ENCODE measurements at places on chromosomes 3 and 15.

GRCh38 chr15:41811432-41812195 is 16.3 kb upstream of the JMJD7 start:
- peak; percentile 66 for DNase-seq

GRCh38 chr15:41999290-42000285 is 21.3 kb downstream of the PLA2G4E start:
- no peak for DNase-seq

DNA sequence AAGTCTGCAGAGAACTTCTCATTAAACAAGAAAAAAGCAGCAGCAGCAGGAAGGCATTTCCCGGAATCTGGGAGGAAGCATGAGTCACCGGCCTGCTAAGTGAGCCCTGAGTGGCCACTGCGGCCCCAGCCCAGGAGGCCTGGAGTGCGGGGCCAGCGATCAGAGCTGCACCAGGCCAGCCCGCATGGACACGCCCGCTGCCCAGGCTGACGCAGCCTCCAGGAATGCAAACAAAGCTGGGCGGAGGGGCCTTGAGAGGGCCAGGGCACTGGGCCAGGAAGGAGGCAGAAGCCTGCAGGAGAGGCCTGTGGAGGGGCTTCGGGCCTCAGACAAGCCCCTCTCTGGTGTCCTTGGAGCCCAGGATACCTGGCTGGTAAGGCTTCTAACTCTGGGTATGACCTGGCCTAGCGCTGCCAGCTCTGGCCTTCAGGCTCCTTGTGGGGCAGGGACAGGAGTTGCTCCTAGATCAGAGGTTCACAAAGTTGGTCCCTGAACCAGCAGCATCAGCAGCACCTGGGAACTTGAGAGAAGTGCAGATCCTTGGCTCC is 101.2 kb downstream of the SMAD6 start:
- no peak for DNase-seq

GRCh38 chr3:157360044-157360443 is 76.6 kb upstream of the PTX3 start:
- DNase-seq, result no peak

DNA sequence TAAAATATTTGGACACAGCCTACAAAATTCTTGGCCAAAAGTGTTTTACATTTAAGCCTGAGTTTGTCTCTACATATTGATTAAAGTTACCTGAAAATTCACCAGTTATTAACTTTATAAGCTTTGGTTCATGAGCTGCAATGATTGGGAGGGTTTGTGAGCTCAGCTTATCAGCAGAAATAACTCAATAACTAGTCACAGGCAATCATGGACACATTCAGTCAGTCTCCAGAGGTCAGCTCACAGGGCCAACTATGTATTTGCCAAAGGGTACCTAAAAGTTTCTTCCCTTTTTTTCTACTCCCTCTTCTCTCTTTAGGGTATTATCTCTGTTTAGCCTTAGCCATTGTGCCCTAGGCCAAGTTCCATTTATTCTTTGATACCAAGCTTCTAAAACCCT is 145.9 kb downstream of the ZPLD1 start:
- DNase-seq, result no peak

- no peak for DNase-seq
Measured at GRCh38 chr3:133159498-133160475, 121.6 kb downstream of the TMEM108 start.

GRCh38 chr15:95086531-95087252 is 855.3 kb downstream of the MCTP2 start:
- DNase-seq, result no peak

- DNase-seq, result no peak
Measured at GRCh38 chr3:123072152-123072551, 5.3 kb downstream of the PDIA5 start.

- DNase-seq, result no peak
Measured at GRCh38 chr3:73210759-73211158, 149.3 kb downstream of the EBLN2 start.

DNA sequence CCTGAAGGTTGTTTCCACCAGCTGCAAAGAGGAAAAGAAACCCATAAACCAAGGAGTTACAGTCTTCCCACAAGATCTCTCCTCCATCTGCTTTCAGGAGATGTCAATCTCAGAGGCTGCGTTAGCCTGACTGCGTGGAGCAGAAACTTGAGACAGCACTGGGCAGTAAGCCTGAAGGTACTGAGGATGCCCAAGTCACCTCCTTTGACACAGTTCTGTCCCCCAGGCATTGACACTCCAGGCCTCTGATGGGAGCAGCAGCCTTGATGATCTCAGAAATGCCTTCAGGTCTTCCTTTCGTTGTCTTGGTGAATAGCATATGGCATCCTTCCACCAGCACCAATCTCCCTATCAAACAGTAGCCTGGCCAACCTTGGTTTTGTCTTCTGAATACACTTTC is 89.3 kb downstream of the OXNAD1 start:
- no peak for DNase-seq

DNA sequence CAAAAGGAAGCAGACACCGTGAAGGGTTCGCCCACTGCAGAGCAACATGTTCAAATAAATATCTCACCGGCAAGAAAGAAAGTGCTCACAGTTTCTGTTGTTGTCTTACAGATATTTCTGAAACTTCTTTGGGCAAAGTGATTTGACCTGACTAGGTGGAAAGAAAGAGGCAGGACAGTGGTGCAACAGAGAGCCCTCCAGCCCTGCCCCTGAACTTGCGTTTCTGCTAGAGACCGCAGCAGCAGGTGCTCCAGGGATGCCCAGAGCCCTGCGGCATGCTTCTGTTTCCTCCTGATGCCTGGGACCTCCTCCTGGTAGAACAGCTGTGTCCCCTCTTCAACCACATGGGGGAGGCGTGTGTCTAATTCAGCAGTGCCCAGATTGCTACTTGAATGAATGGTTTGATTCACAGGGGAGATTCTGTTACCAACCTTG is 123.4 kb downstream of the ATP10A start:
- peak; percentile 16 for DNase-seq

GRCh38 chr15:92839696-92840095 is 60.4 kb upstream of the CHD2 start:
- DNase-seq, result no peak

DNA sequence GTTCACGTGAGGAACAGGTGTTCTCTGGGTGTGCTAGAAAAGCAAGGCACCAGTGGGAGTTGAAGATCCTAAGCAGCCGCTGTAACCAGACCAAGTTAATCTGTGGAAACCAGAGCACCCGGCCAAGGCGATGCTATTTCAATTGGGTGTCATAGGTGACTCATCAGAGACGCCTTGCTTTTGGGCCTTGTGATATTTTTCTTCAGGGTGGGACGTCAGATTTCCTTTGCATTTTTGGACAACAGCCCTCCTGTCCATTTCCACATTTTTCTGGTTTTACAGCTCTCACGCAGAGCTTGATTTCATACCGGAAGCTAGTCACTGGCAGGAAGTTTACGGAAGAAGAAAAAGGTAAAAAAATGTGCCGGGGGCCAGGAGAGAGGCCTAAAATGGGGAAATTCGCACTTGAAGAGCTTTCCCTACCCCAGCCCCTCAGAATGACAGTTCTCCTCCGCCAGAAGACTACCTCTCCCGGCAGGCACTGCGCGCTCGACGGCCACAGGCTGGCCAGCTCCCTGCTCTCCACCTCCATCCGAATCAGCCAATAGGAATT is 471 bp upstream of the KBTBD8 start:
- no peak for DNase-seq

GRCh38 chr15:29698030-29698701 is 124.1 kb downstream of the TJP1 start:
- DNase-seq, result no peak

- DNase-seq, result no peak
Measured at GRCh38 chr3:190314741-190315140, 7.5 kb downstream of the CLDN1 start.

- no peak for DNase-seq
Measured at GRCh38 chr15:27672537-27672936, 426.6 kb downstream of the OCA2 start.

- no peak for DNase-seq
Measured at GRCh38 chr15:93300796-93301195, 211.8 kb upstream of the RGMA start.

GRCh38 chr15:101091080-101092017 is 160.5 kb downstream of the CHSY1 start:
- DNase-seq, result no peak

DNA sequence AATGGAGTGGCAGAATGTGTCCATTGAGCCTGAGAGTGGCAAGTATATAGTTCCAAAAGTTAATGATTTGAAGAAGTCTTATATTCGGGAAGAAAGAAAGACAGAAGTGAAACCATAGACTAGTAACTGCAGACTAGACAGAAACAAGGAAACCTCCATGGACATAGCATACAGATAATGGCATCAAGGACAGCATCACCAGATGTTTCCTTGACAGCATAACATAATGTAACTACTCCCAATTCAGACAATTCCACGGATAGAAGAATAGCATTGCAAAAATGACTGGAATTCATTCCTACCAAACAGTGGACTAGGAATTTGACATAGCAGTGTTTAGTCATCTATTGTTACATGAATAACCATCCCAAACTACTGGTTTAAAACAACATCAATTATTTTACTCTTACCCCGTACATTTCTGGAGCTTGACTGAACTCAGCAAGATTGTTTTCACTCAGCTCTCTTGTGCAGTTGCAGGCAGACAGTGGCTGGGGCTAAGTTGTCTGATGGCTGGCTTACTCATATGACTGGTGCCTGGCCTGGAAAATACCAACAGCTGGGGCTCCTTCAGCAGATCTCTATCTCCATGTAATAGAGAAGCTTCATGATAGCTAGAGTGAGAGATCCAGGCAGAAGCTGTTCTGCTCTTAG is 109.7 kb upstream of the GADL1 start:
- no peak for DNase-seq

Measured in stimulated activated CD4-positive, alpha-beta T cell treated with anti-CD3 and anti-CD28 coated beads, Interleukin-4, amount 100 ng/mL, for 4 hours (primary cell).